ENCODE measurements at places on chromosomes 7 and 10. TPM values are rescaled to one million over a fixed set of nuclear protein-coding genes. Genes with fewer than 3 reads are reported as not detected.

The POU6F2 gene
- 0.90 TPM for total RNA-seq

The HECW1 gene
- 1.2 TPM for total RNA-seq

The TET1 gene
- 1.0 TPM for total RNA-seq

The PRPS1L1 gene
- not detected for total RNA-seq

GRCh38 chr10:7117806-7118674, 292.8 kb downstream of the SFMBT2 start:
- DNase-seq, result no peak

DNA sequence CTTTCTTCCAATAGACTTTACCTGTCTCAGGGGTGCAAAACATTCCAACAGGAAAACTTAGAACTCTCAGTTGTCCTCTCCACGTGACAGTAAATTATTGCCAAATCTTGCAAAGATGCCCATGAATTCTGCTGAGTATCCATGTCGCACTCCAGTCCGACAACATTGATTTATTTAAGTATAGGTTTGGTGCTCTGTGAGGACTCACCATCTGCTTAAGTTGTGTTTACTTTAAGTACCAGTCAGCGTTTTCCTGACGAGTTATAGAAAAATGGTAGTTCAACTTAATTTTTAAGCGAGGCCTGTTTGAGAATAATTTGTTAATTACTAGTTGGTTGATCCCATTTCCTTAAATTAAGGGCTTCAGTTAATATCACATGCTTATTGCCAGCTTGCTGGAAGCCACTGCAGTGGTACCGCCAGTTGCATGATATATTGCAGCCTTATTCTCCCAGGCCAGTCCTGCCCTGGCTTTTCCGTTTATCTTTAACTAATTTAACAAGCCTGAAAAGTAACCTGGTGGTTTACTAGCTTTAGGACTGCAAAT, 27.8 kb downstream of the CREB5 start:
- DNase-seq, result no peak

- DNase-seq, result no peak
These were observed 40.2 kb upstream of the TNS3 start for GRCh38 chr7:47621979-47622561.

- no peak for DNase-seq
These were observed 1197.2 kb downstream of the SORCS1 start for GRCh38 chr10:105967256-105967655.

DNA sequence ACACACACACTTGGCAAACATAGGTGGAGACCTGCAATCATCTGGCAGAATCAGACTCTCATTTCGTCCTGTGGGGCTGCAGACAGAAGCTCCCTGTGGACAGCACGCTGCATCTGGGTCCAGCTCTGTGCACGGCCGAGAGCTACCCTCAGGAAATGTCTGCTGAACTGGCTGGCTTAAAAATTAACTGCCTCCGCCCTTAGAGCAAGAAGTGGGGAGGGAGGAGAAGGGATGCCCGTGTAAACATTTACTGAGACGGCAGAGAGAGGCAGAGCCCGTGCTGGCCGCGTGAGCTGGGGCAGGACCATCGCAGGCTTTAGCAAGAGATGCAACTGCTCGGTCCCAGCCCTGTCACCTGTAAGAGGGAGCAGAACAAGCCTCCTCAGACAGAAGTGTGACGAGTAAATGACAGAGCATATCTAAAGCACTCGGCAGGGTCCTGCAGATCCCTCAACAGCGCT, 81.8 kb downstream of the TNS3 start:
- peak; percentile 71 for DNase-seq

- DNase-seq, result no peak
These were observed 42.2 kb downstream of the MAD1L1 start for GRCh38 chr7:2190531-2190930.

- DNase-seq, result no peak
These were observed 1.1 kb downstream of the KEL start for GRCh38 chr7:142960955-142961512.

All from mucosa of descending colon (tissue), 3 donors.